Stimulated activated CD4-positive, alpha-beta T cell treated with anti-CD3 and anti-CD28 coated beads, Interleukin-2, amount 100 ng/mL, for 24 hours (primary cell): ENCODE measurements at places on chromosomes 12 and 14.
A peak's percentile ranks its signal among the peaks of the same experiment; 100 is the strongest.

- peak; percentile 53 for DNase-seq
These were observed 58.9 kb downstream of the FBXO34 start for GRCh38 chr14:55329999-55330710.

DNA sequence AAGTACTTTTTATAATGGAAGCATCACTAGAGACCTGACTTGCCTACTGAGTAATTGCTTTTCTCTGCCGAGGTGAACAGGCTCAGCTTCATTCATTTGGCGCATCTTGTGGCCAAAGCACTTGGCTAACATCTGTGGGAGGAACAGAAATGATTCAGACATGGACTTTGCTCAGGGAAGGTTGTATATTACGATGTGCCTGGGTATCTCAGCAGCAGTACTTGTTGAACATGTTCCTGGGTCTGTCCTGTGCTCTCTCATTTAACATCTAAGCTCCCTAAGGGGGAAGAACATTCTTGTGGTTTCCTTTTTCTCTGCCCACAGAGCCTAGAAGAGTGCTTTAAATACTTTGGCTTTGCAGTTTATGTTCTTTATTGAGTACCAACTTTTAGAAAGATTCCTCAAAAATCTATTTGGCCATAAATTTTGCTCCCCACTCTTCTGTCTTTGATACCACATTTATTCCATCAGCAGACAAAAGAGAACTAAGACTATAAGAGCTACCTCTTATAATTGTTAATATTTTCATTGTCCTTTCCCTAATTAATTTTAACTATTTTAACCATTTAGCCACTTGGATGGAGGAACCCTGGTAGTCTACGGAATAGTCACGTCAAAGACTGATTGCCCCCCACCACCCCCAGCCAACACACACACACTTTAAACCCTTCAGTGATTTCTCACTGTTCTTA is 101.2 kb upstream of the EGLN3 start:
- DNase-seq: no peak

DNA sequence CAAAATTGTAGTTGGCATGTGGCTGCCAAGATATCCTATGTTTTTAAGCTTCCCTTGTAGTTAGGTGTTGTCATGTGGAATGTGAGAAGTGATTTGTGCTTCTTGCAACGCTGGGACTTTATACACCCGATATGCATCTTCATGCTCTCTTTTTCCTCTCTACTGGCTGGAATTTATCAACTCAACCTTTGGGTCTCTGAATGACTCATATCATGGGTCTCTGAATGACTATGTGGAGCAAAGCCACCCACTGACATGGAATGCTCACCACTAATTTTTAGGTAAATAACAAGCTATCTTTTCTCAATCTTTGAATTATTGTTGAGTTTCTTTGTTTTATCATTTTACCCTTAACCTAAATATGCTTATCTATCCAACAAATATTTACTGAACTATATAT is 144.6 kb downstream of the ATP23 start:
- DNase-seq: no peak

- no peak for DNase-seq
These were observed 63.2 kb downstream of the TESC start for GRCh38 chr12:117036046-117036445.

DNA sequence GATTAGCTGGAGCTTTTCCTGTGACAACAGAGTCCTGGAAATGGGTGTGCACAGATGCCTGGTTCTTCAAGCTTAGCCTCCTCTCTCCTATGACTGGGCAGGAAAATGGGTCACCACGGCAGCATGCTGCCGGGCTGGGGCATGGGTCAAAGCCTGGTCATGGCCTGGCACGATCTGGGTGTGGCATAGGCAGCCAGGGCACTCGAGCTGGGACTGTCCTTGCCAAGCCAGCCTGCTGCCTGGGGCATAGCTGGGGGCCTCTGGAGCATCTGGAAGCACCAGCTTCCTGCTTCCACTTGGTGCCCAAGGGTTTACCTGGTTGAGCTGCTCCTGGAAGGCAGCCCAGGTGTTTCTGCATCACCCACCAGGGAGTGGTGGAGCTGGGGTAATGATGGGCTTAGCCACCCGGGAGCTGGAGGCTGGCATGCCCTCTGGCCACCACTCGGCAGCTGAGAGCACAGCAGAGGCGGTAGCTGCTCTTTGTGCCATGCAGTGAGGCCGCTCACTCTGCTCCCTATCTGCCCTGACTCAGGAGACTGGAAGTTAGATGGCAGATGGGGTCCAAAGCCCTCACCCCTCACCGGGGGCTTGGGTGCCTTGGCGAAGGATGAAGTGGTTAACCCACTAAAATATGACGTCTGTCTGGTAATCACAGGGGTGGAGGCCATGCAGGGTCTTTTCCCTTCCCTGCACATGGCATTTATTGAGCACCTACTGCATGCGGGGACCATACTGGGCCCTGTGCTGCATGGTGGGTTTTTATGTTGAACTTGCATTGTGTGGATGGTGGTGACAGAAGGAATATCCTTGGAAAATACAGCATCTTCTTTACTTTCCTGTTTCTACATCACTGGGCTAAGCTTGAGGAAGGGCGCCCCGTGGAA is 1.7 kb downstream of the OTUB2 start:
- DNase-seq: no peak

GRCh38 chr12:24742378-24742777 is 206.5 kb downstream of the BCAT1 start:
- no peak for DNase-seq

- no peak for DNase-seq
These were observed 54.1 kb downstream of the FBRSL1 start for GRCh38 chr12:132544080-132544397.

- no peak for DNase-seq
These were observed 18.3 kb downstream of the IL26 start for GRCh38 chr12:68207276-68207675.
